ENCODE measurements at places on chromosomes 6 and 20.

DNA sequence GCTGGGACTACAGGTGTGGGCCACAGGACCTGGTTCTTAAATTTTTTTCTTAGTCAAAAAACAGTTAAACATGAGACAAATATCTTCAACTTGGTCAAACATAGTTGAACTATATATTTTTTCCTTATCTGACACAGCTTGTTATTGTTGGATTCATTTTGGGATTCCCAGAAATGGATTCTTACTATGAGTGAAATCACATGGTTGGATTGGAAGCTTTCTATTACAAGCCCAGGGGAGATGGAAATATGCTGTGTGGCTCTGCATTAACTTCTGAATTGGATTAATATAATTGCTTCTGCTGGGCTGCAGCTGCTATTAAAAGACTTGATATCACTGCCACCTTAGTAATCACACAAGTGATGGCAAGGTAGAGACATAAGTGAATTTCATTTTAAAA lies 126.4 kb upstream of the DUSP22 start:
- DNase-seq = no peak

- no peak for DNase-seq
These were observed 270.9 kb downstream of the SLC24A3 start for GRCh38 chr20:19483309-19483708.

DNA sequence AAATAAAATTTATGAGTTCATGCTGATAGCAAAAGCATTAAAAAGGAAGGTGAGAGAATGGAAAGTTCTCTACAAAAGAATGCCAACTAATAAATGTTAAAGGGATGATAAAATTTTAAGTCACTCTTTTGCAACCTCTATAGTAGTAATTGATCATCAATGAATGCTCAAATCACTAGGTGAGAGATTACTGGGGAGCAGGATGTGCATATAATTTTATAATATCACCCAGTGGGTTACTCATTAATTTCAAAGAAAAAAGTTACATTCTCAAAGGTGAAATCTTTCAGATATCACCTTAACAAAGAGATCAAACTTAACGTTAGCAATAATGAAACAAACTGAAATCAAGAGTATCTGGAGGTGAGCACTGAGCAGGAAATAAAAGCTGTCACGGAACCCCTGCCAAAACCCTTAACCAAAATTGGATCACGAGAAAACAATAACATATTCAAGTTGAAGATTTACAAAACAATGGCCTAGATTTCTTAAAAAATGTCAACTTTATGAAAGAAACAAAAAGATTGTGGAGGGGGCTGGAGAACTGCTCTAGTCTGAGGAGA lies 45.5 kb upstream of the TMEM244 start:
- no peak for DNase-seq

GRCh38 chr6:38305995-38306681 lies 333.6 kb downstream of the BTBD9 start:
- no peak for DNase-seq

GRCh38 chr20:57712341-57712740 lies 2.5 kb upstream of the PMEPA1 start:
- no peak for DNase-seq

DNA sequence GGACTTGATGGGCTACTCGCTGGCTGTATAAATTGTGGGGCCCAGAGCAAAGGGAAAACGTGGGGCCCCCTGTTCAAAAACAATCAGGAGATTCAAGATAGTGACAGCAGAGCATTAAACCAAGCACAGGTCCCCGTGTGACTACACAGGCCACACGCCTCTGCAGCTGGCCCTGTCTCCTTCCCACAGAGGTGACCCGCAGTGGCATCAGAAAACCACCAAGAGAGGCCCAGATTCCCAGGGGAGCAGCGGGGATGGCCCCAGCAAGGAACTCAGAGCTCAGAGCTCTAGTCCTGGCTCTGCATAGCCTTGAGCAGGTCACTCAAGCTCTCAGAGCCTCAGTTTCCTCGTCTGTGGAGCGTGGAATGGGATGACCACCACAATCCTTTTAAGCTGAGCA lies 57.6 kb downstream of the CPNE5 start:
- no peak for DNase-seq

GRCh38 chr20:8215361-8215781 lies 83.3 kb downstream of the PLCB1 start:
- no peak for DNase-seq

DNA sequence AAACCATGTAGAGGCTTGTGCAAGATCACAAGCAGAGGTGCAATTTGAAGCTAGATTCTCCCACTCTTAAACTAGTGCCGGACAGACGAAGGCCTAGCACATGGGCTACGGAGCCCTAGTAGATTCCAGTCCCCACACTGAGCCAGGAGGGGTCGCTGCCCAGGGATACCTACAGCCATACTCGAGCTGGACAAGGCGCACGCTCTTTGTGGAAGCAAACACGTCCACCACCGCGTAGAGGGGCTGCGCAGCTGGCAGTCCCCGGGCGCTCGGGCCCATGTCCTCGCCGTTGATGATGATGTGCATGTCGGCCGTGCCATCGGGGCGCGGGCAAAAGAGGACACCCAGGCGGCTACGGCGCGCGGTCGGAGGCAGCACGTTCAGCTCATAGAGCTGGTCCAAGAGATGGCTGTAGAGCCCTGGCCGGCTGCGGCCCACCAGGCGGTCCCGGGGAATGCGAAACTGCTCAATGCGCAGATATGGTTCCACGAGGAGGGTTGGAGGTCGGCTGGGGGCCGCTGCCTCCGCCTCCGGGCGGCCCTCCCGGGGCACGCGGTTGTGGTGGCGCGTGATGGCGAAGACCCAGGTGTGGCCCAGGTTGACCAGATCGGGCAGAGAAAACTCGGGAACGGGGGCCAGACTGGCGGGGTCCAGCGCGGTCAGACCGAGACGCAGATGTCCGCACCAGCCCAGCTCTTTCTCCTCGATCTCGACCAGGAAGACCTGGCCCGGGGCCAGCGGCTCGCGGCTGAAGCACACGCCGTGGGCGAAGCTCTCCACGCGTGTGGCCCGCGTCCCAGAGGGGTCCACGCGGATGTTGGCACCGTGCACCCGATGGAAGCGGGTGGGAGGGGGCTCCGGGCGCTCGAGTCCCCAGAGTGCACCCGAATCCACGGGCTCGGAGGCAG lies 677 bp downstream of the NEURL2 start:
- DNase-seq = peak; percentile 81

- peak; percentile 77 for DNase-seq
These were observed 57.7 kb upstream of the CD83 start for GRCh38 chr6:14059791-14060436.

DNA sequence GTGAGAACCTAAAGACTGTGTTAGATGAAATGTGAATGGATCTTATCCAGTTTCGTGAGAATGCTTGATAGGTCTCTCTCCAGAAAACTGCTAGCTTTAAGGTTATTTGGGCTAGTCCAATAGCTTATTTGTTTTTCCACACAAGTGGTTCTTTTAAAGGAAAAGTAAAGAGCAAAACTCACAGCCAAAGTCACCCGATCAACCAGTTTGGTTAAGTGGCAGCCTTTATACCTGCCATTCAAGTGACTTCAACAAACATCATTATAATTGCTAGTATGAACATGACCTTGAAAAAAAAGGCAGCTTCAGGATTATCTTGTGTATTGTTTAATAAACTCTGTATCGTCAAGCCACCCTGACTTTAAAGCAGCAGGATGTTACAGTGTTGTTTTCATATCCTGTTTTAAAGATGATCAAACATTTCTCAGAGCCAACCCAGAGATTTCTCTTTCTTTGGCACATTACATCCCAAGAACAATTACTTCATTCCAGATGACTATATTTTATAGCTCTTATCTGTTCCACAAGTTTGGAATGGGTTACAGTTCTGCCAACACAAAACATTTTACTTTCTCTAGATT lies 253.4 kb downstream of the EPHA7 start:
- no peak for DNase-seq

DNA sequence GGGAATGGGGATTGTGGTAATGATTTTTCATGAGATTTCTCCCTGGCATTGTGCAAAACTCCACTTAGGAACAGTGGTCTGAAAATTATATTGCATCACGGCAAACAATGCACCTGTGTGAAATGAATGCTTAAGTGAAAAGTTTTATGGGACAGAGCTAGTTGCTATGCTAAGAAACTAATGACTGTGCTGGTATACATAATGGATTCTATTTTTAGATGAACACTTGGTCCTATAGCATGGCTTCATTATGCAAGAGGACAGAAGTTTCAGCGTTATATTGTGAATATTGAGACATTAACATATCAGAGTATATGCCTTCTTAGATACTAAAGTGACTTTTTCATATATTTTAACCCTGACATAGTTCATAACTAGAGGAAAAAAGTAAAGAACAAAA lies 30.5 kb downstream of the PLCB1 start:
- DNase-seq = no peak

DNA sequence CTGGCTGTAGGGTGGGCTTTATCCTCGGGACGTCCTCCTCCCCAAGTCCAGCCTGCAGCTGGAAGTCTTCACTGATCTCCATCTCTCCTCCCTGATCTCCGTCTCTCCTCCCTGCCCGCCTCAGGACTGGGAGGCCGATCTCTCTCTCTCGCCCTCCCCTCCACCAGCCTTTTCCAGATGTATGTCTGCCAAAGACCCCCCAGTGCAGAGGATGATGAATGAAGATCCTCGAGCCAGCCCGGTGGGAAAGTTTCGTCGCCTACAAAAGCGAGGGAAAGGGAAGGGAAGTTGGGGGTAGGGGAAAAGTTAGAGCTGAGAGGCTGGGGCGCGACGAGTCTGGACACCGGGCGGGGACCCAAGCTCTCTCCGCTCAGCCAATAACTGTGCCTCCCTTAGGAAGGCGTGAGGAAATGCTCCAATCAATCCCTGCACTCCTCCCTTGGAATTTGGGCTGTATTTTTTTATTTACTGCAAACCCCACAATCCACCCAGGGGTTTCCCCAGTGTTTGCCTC lies 595 bp upstream of the SRF start:
- peak; percentile 68 for DNase-seq

- DNase-seq = no peak
These were observed 23.8 kb downstream of the PHACTR3 start for GRCh38 chr20:59628171-59628570.

- DNase-seq = no peak
These were observed 41.0 kb downstream of the HM13 start for GRCh38 chr20:31555203-31555775.

- no peak for DNase-seq
These were observed 200.6 kb downstream of the DTNBP1 start for GRCh38 chr6:15462256-15462655.

- DNase-seq = no peak
These were observed 14.6 kb upstream of the RIPOR2 start for GRCh38 chr6:24950218-24950941.

DNA sequence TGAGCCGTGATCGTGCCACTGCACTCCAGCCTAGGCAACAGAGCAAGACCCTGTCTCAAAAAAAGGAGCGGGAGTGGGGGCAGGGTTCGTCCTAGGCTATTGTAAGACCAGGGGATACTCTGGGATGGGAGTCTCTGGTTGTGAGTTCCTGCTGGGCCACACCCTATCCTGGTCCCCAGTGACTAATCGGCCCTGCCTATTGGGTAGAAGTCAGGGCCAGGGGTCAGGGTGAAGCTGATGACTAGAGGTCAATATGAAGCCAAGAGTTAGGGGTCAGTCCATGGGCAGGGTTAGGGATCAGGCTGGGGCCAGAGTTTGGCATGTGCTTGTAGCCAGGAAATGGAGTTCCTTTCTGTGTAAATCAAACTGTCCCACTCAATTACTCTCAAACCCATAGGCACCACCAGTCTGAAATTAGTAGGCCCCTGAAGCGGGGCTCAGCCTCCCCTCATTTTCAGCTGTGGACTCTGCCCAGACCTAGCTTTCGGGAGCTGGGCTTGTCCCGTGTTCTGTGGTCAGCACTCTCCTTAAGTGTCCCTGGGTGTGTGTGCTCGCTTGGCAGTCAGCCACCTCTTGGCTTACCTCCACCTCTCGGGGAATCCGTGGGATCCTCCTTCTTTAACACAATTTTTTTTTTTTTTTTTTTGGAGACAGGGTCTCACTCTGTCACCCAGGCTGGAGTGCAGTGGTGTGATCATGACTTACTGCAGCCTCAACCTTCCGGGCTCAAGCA lies 1.8 kb downstream of the HSPA12B start:
- no peak for DNase-seq

DNA sequence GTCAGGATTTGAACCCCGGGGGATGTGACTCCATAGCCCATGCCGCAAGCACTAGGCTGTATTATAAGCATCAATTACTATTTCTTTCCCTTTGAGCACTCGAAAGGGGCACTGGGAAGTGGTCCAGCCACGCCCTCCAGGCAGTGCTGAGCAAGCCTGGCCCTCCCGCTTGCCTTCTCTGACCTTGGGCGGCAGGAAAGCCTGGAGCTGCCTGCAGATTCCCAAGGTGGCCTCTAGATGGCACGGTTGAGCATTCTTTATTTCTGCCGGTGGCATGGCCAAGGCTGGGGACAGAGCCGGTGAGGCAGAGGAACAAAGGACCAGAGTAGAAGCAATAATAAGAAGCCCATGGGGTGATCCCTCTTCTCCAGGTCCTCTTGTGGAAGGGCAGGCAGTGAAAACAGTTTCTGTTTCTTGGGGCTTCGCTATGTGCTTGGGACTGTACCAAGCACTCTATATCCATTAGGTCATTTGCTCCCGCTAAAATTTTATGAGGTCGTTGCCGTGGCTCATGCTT lies 32.0 kb downstream of the ARHGAP40 start:
- peak; percentile 36 for DNase-seq

DNA sequence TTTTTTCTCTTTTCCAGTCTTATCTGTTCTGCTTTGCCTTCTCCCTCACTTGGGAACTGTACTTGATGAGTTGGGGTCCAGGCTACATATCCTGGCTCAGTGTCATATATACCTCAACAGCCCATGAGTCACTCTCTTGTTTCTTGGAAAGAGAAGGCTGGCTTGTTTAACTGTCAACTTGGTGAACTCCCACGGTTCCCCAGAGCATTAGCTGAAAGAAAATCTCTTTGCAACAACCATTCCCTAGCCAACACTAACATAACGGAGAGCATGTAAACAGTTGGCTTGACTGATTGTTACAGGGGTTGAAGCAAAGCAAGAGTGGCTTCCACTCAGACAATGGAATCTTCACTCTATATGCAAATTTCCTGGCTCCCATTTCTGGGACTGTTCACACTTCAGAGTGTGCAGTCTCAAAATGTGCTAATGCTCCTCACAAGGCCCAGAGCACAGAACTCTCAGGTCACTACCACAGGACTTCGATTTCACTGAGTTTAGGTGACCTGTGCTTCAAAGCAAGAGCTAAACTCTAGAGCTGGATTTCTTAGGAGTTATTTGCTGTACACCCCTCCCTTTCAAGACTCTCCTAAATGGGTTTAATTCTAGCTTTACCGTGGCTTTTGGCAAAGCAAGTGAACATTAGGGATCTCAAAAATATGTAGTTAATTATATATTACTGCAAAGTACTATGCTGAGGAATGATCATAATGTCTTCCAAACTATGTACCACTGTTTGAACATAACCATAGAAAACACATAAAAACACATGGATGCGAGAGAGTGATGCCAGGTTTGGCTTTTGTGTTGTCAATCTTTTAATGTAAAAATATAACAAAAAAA lies 609.8 kb downstream of the RFPL4B start:
- no peak for DNase-seq

All from SHP77 (cell line).